NCI-H345 (cell line): ENCODE measurements at places on chromosomes 12 and 14.

DNA sequence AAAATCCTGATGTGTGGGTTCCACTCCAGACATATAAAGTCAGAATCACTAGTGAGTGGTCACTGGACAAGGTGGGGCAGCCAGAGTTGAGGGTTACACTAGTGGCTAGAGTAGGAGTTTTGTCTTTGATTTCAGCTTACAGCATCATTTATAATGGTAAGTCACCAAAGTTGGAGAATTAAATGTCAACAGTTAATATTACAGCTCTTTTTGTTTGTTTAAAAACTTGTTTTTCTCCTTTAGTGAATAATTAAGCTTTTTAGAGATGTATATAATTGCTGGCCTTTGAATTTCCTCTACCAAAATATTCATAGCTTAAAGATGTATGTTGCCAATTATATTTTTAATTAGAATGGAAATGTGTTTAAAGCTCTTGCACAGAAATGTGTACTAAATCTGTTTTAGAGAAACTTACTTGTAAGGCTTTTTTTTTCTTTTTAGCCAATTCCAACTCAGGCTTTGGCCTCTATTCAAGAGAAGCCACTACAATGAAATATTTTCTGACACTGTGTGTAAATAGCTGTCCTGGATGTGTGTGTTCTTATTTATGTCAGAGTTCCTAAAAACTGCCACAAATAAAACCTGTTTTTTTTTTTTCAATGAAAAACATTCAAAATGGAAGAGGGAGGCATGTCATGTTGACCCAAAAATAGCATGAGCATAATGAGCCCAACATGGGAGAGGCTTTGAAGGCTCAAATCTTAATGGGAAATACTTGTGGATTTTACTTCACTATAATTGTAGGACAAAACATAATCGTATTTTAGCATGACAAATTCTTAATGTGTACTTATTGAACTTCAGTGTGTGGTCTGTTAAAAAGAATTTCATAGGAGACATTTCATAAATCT is 92.2 kb downstream of the TBC1D30 start:
- DNase-seq: no peak

- DNase-seq: no peak
Observed at GRCh38 chr12:125424909-125425308, 359.7 kb downstream of the AACS start.

DNA sequence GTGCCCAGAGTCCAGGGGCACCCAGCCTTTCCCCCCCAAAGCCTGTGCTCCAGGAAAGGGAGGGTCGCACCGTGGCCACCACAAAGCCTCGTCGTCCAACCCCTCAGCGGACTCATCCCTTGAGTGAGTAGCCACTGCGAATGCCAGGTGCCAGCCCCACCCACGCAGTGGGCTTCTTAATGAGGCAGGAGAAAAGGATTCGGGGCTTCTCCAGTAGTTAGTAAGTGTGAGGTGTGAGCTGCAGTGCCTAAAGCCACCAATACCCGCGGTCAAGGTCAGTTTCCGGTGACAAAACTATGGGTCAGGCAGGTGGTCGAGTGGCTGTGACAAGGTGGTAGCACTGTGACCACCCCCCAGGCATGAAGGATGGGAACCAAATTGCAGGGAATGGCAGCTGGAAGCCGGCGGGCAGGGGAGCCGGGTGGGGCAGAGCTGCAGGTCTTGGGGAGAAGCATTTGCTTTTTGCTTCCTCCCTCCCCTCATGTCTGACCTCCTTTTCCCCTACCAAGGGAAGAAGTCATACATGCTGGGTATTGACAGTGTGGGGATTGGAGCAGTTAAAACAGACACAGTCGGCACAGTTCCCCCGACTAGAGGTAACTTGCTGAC is 8.0 kb downstream of the RAN start:
- DNase-seq: no peak

- DNase-seq: no peak
Observed at GRCh38 chr12:124191966-124192365, 102.9 kb upstream of the RFLNA start.

GRCh38 chr14:101123618-101124510 is 220.3 kb upstream of the RTL1 start:
- DNase-seq: no peak
